Foreskin keratinocyte (primary cell): ENCODE measurements at places on chromosomes 5 and 9. TPM values are rescaled to one million over a fixed set of nuclear protein-coding genes. Genes with fewer than 3 reads are reported as not detected.

Gene BBLN
- total RNA-seq = 37.4 and 55.6 TPM in 2 replicates

Gene GPR150
- total RNA-seq = 0.07 TPM in 1 of 2 replicates, not detected in the other

Gene CTXN3
- not detected in 2 replicates for total RNA-seq

Gene GALNT12
- 0.34 and 0.81 TPM in 2 replicates for total RNA-seq

Gene GDNF
- total RNA-seq = 1.1 and 1.7 TPM in 2 replicates

Gene DBH
- not detected in 2 replicates for total RNA-seq

Gene NTRK2
- under 0.01 TPM in 2 replicates for total RNA-seq
